Body of pancreas (tissue), 4 donors: ENCODE measurements at places on chromosomes 5 and 9.
A peak's percentile ranks its signal among the peaks of the same experiment; 100 is the strongest.

DNA sequence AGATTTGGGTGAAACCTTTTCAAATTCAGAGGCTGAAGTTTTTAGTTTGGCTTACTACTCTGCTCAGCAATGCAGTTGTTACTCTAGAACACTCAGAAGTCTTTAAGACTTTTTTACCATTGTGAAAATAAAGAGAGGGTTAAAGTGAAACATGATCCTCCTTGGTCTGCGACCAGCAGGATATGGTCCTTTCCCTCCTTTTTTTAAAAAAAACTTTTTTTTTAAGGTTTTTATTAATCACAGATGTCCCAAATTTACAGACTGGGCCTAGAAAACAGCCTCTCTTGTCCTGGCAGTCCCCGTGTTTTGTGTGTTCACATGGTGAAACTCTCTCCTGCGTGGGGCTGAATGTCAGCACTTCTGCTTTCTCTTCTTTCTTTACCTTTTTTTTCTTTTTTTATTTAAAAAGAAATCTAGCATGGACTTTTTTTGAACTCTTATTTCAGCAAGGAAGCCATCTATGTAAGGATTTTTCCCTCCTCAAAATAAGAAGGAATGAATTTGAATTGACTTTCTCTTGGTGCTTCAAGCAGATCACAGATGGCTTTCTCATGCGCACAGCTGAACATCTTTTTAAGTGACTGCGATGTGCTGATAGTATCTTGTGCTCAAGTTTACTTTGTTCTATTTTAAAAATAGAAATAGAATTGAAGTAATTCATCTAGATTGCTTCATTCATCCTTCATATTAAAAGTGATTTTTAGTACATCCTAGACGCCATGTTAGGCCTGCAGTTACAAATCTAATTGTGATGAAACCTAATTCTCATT is 128.7 kb upstream of the OTULINL start:
- no peak for DNase-seq

GRCh38 chr5:65394087-65394486 is 87.6 kb downstream of the ADAMTS6 start:
- no peak for DNase-seq

DNA sequence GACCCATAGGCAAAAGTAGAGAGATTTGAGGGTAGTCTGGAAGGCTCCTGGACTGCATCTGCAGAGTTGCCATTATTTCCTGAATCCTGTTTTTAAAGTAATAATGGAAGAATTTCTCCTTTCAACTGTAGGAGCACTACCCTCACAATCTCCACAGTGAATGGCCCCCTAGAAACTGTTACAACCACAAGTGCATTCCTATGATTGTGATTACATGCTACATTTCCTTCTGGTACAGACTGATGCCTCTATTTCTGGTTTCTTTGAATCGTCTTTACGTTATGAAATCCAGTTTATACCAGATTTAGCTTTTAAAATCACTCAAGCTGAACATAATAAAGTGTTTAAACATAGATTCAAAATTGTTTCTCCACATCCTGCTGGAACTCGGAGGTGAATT is 49.4 kb downstream of the FRMPD1 start:
- no peak for DNase-seq

GRCh38 chr9:123255718-123256117 is 12.7 kb downstream of the STRBP start:
- no peak for DNase-seq

GRCh38 chr5:19616701-19617215 is 371.2 kb downstream of the CDH18 start:
- DNase-seq = no peak

- no peak for DNase-seq
Measured at GRCh38 chr5:56757077-56757476, 58.3 kb upstream of the MAP3K1 start.

DNA sequence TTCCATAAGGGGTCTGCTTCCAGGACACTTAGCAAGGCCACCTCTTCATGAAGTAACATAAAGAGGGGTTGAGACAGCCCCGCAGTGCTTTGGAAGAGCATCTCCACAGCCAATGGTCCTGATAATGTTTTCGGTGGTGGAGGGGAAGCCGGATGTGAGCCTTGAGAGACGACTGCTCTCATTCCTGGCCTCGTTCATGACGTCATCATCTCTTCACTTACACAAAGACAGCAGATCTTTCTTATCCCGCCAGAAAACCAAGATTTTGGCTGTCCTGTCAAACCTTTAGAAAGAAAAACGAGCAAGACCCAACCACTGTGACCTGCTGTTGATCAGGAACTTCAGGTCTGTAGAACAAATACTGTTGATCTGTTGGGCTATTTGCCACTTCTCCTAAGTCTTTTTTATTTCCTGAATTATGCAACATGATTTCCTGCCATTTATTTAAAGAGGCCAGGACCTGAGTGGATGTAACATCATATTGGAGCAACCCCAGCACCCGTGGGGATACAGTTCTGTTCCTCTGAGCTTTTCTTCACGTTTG is 89.0 kb upstream of the IRX2 start:
- no peak for DNase-seq

DNA sequence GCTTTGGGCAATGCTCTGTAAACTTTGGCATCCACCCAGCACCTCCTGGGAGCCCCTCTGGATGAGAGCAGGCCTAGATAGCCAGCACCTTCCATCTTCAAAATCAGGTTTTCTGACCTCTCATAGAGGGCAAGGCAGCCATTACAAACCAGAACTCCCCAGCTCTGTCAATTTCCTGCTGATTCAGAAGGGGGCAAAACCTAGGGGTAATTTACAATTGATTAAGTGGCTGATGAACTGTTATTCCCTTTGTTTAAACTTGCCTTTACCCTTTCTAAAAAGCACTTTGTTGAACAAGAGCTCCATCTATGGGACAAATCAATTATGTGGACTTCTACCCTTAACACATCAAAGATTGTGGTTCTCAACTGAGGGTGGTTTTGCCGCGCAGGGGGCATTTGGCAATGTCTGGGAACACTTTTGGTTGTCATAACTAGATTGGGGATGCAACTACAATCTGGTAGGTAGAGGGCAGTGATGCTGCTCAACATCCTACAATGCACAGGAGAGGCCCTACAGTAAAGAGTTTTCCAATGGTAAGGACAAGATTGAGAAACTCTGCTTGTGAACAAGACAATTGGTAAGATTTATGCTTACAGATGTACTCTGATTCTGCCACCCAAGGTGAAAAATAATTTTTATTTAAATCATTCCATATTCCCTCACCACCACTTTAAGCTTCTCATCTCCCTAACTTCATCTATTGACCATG is 184.1 kb downstream of the MARCHF11 start:
- no peak for DNase-seq

GRCh38 chr9:135303865-135304499 is 175.6 kb upstream of the PPP1R26 start:
- no peak for DNase-seq

DNA sequence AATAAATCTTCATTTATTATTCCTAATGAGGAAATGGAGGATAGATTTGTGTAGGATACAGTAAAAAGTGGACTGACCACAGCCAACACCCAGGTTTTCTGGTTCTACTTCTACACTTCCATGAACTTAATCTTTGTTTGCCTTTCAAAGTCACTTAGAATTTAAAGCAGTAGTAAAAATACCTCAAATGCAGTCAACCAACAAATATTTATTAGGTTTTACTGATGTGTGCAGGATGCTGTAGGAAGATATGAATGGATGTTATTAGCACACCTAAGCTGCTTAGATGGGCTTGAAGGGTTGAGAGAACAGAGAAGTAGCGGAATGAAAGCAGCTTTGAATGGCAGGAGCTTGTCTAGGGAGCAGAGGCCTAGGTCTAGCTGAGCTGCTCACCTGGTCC is 201.1 kb downstream of the PALM2AKAP2 start:
- DNase-seq = no peak

GRCh38 chr9:133269537-133270362 is 5.3 kb downstream of the ABO start:
- no peak for DNase-seq

- peak; percentile 12 for DNase-seq
Measured at GRCh38 chr5:77935506-77936364, 159.6 kb upstream of the TBCA start.

GRCh38 chr9:123863164-123863855 is 66.6 kb downstream of the DENND1A start:
- DNase-seq = no peak

GRCh38 chr5:172276214-172276613 is 7.3 kb downstream of the UBTD2 start:
- DNase-seq = no peak

- no peak for DNase-seq
Measured at GRCh38 chr9:131396626-131397025, 2.7 kb downstream of the PRRC2B start.

- DNase-seq = peak; percentile 15
Measured at GRCh38 chr5:66891184-66891925, 295.2 kb downstream of the MAST4 start.

DNA sequence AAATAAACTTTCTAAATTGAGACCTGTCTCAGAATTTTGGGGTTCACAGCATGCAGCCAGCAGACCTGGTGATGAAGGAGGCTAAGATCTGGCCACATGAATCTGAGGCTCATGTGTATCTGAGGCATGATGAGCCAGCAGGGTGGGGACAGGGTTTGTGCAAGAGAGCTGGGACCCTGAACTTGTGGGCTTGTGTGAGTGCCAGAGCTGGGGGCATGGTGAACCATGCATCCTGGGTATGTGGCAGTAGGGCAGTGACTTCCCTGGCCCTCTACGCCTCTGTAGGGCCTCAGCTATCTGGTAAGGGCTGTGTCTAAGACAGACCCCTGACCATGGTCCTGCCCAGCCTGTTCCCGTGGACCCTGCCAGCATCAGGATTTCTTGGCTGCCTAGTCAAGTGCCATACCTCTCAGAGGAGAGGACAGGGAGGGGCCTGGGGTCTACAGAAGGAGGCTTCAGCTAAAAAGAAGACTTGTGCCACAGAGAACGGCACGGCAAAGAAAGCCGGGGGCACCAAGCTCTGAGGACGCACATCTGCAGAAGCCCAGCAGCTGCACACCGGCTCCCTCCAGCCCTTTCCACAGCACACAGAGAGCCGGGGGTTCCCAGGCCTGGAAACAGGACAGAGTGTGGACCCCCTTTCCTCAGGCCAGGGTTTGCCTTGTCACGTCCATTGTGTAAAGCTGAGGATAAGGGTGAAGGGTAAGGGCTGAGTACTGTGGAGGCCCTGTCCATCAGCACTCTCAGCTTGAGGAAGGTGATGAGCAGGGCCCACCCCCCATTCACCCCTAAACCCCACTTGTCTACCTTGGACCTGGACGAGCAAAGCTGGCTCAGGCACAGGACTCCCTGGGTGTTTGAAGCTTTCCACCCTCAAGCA is 130.1 kb downstream of the MRPL36 start:
- no peak for DNase-seq
